ENCODE measurements at places on chromosomes 3 and 15.
A peak's percentile ranks its signal among the peaks of the same experiment; 100 is the strongest.

DNA sequence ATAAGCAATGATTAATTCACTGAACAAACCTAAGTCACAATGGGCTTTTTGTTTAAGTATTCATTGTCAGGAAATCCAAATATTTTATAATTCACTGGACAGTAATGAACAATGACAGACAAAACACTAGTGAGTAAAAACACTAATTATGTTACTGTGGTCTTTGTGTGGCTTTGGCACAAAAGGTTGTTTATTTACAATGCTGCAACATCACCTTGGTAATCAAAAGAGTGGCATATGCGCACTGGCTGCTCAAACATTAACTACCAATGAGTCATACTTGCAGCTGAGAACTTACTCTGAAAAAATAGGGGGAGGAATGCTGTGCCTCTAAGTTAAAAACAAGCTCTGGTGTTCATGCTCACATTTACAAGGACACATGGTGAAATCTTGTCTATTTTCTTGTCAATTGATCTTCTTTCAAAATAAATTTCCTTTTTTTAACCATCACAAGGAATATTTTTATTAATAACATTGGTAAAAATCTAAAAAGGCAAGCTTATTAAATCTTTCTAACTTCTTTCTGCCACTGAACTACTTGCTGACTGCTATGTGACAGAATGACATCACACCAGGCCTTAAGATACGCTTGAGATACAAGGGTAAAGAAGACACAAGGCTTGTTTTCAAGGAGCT lies 85.2 kb upstream of the PPIB start:
- DNase-seq: no peak

DNA sequence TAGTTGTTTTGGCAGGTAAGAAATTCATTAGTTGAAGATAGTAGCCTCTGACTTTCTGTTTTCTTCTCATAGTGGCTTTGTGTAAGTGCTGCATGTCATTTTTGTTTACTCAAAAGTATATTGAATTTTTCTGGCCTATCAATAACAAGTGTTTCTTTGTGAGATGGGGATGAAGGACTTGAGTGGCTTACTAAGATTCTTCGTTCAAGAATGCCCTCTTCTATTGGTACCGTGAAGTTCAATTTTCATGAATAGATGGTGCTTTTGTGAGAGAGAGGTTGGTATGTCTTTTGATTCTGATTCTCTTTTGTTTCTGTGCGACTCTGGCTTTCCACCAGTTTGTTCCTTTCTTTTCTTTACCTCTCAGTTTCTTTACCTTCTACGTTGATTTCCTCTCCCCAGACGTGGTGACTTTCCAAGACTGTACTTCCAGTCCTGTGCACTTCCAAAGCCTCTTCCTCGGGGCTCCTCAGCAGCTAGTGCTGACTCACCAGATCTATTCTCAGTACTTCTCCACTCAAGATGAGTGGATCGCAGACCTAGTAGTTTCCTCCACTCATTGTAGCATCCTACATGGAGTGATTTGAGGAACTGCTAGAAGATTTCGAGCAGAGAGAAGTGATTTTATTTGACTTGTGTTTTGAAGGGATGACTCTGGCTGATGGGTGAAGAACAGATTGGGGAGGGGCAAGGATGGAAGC lies 82.0 kb upstream of the EPHB3 start:
- no peak for DNase-seq

DNA sequence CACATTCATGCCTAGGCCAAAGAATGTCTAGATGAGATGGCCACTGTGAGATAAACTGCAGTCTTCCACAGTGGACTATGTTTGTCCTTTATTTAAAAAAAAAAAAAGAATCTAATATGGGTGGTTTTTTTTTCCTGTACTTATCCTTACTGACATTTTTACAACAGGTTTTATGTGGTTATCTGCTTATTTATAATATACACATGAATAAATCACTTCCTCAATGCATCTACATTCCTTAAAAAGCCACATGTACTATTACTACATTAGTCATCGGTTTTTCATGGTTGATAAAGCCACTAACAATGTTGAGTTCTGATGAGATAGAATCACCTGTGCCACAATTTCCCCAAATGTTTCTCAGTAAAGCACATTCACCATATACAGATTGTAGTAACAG lies 341.3 kb upstream of the THBS1 start:
- no peak for DNase-seq

DNA sequence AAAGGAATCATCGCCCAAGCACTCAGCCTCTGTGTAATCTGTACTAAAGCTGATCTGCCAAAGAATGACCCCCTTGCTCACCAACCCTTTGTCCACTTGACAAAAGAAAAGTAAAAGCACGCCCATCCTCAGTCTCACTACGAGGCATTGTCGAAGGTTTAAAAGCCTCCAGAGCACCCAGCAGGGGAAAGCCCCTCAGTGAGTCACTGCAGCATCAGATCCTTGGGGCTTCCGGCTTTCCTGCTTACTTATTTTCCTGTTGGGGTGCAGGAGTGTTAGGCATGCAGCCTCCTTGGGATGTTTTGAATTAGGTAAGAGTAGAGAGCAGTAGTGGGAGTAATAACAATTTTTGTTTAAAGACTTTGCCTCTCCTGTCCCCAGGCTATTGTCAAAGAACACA lies 216.1 kb downstream of the MTHFS start:
- no peak for DNase-seq

GRCh38 chr15:79140846-79141570 lies 50.4 kb upstream of the RASGRF1 start:
- no peak for DNase-seq

DNA sequence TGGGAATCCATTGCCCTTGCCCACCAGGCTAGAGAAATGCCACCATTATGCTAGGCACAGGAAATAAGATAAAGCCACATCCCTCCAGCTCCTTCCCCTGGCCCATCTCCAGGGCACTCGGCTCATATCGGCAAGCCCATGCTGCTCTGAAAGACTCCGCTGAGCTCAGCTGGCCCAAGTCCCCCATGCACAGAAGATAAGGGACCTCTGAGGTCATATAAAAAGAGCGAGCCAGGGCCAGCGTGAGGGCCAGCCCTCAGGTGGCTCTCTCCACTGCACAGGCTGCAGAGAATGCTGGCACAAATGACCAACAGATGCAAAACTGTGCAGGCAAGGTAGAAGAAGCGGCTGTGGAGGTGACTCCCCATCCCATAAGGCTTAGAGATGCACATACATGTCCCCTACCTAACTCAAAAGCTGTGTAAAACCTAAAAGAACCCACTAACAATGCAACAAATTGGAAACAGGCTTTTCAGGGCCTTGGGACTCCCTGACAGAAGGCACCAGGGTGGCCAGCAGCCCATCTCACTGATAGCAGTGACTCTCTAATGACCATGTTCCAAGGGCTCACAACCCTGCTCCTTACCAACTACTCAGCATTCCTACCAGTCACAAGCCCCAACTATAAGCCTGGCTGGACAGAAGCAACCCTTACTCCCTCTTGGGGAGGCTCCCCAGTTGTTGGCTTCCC lies 3.0 kb downstream of the RAB6B start:
- no peak for DNase-seq

DNA sequence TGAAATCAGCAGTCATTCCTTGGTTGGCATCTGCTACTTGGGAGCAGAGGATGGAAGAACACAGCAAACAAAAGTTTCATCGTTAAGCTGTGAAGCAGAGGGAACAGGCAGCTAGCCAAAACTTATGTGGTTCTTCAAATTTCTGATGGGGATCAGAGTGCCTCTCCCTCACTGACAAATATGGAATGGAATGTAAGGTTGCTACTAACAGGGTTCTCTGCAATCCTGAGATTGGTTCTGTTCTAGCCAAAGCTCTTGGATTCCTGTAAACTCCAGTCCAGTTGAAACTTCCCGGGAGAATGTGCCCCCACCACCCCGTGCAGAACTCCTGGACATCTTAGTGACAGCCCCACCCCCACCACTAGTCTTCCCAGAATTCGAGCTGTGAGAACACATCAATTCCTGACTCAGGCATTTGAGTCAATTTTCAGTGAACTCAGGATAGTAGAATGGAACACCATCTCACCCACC lies 55.9 kb upstream of the PHLDB2 start:
- no peak for DNase-seq

- no peak for DNase-seq
These were observed 66.1 kb downstream of the PLCL2 start for GRCh38 chr3:16950845-16951244.

GRCh38 chr3:16842272-16843270 lies 42.2 kb upstream of the PLCL2 start:
- peak; percentile 66 for DNase-seq

- no peak for DNase-seq
These were observed 89.3 kb downstream of the CHD2 start for GRCh38 chr15:92989470-92989869.

DNA sequence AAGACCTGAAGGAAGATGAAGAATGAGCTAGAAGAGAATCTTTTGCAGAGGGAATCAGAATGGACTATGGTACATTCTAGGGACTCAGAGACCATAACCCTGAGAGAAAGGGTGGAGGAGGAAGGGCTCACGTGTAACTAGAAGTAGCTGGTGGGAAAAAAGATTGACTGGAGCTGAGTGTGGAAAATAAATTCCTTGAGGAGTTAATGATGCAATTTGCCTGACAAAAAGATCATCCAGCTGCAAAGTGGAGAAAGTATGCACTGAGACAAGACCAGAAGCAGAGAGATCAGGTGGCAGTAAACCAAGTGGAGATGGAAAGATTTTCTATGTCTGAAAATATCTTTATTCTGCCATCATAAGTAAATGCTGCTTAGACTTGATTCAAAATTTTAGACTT lies 52.9 kb upstream of the TBL1XR1 start:
- DNase-seq: no peak

DNA sequence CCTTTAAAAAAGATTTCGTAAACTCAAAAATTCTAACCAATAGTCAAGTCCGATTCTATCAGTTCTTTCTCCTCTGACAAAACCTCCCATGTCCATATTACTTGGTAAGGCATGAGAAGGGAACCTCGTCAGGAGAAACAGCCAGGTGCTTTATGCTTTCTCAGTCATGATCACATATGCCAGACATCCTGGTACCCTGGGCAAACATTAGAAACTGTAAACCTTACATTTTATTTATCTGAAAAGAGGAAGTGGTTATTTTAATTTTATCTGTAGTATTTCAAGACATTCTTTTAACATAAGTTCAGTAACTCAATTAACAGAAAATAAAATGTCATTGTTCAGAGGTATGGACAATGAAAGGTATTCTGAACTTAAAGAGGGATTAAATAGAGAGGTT lies 474.8 kb upstream of the GBE1 start:
- no peak for DNase-seq

DNA sequence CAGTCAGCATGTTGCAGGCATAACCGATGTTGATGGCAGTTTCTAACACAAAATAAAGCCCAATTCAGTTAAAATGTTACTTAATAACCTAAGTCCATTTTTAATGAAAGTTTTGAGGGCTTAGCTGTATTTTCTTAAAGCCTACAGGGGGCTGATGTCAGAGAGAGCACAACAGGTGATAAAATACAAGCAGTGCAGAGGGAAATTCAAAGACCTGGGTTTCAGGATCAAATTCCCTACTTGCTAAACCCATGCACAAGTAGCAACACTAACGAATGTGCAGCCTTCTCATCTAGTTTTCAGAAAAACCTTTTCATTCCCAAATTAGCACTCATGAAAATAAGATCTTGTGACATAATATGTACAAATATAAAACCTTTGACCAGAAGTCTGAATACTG lies 202.0 kb downstream of the ATP8B4 start:
- DNase-seq: no peak

GRCh38 chr3:123060054-123060453 lies 6.8 kb upstream of the PDIA5 start:
- no peak for DNase-seq

GRCh38 chr3:138331143-138331894 lies 1.7 kb upstream of the NME9 start:
- DNase-seq: no peak

GRCh38 chr3:71366988-71367604 lies 216.4 kb downstream of the FOXP1 start:
- no peak for DNase-seq

- DNase-seq: no peak
These were observed 488.0 kb upstream of the SUCLG2 start for GRCh38 chr3:68142441-68142840.

GRCh38 chr3:188796122-188796631 lies 375.6 kb upstream of the TPRG1 start:
- DNase-seq: no peak

- DNase-seq: no peak
These were observed 165.1 kb downstream of the PPM1L start for GRCh38 chr3:160921020-160921635.

DNA sequence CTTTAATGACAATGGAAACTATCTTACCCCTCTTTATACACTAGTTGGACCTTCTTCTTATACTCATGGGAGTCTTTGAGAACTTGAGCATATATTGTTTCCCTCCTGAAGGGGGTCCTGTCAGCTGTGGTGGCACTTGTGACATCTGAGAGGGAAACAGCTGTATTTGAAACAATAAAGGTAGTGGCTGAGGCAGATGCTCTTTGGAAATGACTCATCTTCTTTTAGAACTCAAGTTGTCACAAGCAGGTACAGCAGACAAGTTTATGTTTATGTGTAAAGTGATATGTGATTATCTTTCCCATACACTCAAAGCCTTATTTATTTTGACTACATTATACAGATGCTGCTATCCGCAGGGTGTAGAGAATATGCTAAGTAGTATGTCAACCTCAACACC lies 220.0 kb upstream of the GRM7 start:
- DNase-seq: no peak

- no peak for DNase-seq
These were observed 7.0 kb upstream of the TMEM62 start for GRCh38 chr15:43126356-43126755.

- DNase-seq: peak; percentile 94
These were observed 71.1 kb downstream of the CCNL1 start for GRCh38 chr3:157088601-157089454.

DNA sequence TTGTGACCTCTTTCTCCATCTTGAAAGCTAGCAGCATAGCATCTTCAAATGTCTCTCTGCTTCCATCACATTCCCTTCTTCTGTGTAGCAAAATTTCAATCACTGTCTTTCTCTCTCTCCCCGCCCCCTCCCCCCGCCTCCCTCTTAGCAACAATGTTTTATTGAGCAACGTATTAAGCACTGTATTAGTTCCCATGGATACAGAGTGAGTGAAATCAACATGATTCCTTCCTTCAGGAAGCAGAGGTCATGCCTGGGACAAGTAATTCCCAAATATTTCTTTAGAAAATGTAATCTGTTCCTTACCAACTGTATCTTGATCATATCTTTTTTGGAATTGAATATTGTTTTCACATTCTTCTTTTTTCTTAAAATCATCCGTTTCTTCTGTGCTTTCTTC lies 373.7 kb upstream of the NECTIN3 start:
- DNase-seq: no peak

DNA sequence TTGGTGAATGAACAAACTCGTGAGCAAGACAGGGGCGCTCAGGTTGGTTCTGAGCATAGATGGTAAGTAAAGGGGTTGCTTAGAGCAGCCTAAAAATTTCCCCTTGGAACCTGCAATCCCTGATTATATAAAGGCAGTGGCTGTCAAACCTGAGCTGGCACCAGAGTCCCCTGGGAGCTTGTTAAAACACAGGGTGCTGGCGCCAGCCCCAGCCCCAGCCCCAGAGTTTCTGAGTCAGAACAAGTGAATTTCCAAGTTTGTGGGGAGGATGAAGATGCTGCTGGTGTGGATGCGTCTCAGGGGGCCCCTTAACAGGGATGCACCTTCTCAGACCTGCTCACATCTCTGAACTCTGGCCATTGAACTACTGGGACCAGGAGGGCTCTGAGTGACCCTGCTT lies 48.2 kb downstream of the FEM1B start:
- no peak for DNase-seq
